ENCODE measurements at places on chromosomes 16 and 17.

- DNase-seq = no peak
These were observed 33.9 kb upstream of the SNN start for GRCh38 chr16:11634312-11634711.

DNA sequence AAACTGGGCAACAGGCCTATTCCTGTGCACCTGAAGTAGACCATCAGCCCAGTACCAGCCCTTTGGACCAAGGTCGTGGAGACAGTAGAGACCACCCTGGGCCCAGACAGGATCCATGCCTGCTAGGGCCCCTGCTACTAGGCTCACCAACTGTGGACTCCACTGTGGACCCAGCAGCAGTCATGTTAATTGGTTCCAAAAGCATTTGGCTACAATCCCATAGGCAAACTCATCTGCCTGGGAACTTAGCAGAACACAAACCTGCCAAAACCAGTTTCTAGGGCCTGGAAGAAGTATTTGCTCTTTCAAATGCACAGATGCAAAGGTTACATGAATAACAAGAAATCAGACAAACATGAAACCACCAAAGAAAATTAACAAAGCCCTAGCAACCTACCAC is 53.1 kb downstream of the ACSM2A start:
- DNase-seq = no peak

GRCh38 chr16:81567987-81568748 is 123.6 kb downstream of the CMIP start:
- no peak for DNase-seq

GRCh38 chr17:14302091-14302430 is 1.2 kb downstream of the HS3ST3B1 start:
- DNase-seq = no peak

- DNase-seq = no peak
These were observed 301.8 kb downstream of the IRF8 start for GRCh38 chr16:86200722-86201121.

DNA sequence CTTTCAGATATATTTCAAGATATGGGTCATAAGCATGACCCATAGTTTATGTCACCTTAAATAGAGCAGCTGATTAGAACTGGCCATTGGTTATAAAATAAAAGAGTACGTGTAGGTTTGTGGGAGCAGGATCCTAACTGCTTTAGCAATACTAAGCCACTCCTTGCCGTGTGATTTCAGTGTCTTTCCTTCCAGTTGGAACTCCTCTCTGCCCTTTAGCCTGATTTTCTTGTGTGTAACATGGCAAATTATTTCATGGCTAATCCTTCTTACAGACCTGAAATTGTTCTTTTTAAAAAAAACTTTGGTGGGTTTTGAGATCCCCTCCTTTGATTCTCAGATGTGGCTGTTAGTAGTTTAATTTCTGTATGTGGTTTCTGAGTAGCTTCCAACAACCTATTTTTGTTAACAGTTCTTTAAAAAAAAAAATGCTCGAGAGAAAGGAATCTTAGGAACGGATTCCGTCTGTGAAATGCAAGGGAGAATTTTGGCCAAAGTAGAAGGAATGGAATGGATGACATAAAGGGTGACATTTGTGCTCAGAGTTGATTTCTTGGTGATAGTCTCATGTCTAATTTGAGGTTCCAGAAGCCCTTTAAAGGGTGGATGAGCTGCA is 39.9 kb downstream of the DHRS7B start:
- DNase-seq = peak; percentile 35

- no peak for DNase-seq
These were observed 627.4 kb downstream of the KCNJ2 start for GRCh38 chr17:70796757-70797156.

- DNase-seq = no peak
These were observed 1.2 kb upstream of the IGSF6 start for GRCh38 chr16:21653571-21653970.

DNA sequence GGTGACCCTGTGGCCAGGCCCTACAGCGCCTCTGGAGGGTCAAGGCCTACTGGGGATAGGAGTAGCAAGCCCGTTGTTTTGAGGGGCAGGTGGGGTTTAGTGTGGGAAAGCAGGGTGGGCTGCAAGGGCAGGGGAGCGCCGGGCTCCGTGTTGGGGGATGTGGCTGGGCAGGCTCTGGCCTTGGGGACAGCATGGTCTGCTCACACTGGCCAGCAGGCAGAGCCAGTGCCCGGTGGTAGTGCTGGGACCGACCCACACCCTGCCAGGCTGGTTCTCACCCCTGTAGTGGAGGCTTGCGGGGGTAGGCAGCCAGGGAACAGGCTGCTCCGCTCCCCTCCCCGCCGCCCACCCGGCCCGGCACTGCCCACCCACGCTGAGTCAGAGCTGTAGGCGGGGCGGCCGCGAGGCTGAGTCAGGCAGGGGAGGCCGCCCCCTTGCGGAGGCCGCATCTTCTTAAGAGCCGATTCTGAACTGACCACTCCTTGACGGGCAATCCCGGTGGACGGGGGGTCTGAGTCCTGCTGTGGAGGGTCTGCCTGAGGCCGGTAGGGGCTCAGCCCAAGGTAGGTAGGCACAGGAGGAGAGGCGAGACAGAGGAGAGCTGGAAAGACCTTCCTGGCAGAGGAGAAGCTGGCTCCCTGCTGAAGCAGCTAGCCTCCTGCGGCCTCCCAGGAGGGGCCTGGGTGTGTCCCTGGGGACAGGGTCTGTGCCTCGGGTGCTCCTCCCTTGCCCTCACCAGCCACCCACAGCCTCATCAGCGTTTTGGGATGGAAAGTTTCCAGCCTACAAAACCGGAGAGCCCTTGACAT is 62.4 kb downstream of the BAIAP2 start:
- DNase-seq = peak; percentile 43

DNA sequence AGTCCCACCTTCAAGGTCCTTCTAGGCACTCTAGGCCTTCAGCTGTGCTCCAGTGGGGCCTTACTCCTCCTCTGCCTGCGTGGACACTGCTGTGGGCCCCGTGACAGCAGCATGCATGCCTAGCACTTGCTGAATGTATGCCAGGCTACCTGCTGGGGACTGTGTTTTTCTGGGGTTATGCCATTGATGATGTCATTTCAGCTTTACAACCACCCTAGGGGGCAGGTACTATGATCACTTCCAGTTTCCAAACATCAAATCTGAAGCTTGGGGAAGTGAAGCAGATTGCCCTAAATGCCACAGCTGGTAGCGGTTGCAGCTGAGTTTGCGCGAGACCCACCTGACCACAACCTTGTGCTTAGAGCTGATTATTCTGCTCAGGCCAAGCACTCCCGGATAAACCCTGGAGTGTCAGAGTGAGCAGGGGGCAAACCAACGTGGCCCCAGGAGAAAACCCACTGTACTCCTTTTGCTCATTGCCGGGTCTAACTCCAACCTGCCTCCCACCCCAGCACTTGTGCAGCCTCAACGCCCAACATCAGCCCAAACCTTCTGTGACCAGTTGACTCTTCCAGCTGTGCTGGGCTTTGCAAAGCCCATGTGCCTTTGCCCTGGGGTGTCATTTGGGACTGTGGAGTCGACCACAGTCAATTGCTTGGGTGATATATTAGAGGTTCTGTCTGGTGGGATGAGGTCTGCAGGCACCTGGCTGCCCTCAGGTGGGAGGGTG is 168.4 kb downstream of the ENGASE start:
- DNase-seq = no peak

DNA sequence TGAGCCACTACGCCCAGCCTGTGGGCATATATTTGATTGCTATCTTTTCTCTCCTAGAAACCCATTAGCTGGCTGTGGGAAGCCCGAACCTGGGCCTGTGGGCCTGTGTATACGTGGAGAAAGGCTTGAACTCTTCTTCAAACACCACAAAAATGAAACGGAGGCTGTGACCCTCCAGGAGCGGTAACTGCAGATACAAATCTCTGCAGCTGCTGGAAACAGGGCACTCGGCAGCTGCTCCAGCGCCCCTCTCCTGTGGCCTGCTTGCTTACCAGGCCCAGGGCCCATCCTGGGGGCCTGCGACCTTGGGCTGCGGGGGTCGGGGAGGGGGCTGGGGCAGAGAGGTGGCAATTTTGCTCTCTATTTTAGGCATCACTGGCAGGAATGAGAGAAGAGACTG is 28.0 kb upstream of the MTSS2 start:
- DNase-seq = no peak

- DNase-seq = no peak
These were observed 99.4 kb downstream of the TNFRSF13B start for GRCh38 chr17:16872351-16873173.

- no peak for DNase-seq
These were observed 1.4 kb downstream of the TMEM235 start for GRCh38 chr17:78232859-78233173.

DNA sequence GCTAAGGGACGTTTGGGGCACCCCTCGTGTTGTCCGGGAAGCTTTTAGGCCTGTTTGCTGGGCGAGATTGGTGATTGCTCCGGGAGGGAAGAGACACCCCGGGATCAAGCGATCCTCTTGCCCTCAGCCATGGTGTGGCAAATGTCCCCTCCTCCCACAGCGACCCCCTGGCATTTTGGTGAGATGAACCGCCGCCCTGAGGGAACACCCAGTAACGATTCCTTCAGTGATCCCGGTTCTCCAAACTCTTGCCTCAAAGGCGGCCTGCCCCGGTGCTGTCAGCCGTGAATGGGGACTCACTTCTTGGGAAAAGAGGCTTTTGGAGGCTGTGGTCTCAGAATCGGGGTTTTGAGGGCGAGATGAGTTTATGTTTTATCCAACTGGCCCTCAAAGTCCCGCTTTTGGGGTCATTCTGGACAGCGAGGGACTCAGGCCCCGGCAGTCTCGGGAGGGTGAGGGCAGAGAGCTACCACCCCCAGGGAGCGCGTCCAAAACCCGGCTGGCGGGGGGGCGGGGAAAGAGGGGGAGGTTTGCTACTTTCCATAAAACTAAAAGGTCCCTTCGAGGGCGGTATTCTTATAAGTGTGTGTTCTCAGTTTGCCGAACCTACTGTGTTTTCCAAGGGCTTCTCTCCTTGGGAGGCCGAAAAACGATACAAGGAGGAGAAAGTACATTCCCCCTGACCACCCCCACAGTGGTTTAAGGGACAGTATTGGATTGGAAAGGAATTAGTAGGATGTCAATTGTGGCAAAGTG is 232.7 kb downstream of the MRTFB start:
- DNase-seq = no peak

GRCh38 chr17:30241051-30241450 is 5.6 kb upstream of the SLC6A4 start:
- no peak for DNase-seq

GRCh38 chr17:50421308-50422051 is 4.5 kb upstream of the ACSF2 start:
- DNase-seq = no peak

DNA sequence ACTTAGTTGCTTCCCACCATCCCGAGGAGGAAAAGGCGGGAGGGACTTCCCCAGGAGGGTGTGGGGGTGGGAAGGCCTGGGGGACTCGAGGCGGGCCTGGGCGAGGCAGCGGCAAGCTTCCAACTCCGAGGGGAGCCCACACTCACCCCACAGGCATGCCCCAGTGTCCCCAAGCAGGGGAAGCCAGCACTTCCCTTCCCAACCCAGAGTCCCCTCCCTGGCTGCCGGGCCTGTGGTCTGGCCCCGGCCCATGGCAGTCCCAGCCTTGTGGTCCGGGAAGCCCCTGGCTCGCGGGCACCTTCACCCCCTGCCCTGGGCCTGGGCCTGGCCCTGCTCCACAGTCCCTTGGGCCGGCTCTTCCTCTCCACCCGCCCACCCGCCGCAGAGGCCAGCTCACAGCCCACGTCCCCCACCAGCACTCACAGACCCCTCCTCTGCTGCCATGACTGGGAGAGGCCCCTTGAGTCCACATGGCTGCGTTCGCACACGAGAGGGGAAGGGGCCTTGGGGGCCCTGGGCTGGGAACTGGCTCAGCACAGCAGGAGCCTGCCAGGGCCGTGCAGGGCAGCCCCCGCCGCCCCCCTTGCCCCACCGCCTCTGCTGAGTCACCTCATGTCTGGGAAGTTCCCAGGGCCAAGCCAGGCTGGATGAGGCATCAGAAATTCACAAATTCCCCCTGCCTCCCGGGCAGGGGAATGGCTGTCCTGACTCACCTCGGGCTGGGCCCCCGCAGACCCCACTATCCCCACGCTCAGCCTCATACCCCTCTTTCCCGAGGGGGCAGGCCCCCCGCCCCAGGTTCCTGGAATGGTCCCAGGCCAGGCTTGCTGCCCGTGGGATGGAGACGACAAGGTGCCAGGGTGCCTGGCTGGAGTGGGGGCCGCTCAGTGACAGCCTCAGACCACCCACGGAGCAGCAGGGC is 27.8 kb downstream of the BAHCC1 start:
- peak; percentile 86 for DNase-seq

- no peak for DNase-seq
These were observed 188.3 kb upstream of the WSB1 start for GRCh38 chr17:27105636-27106035.

GRCh38 chr16:75745823-75746222 is 19.5 kb upstream of the CPHXL start:
- no peak for DNase-seq
